ENCODE measurements at places on chromosomes 1 and 21.

- DNase-seq = peak; percentile 19
These were observed 17.3 kb upstream of the MIIP start for GRCh38 chr1:12001996-12002493.

- DNase-seq = no peak
These were observed 64.5 kb downstream of the NPHP4 start for GRCh38 chr1:5927506-5928370.

GRCh38 chr1:23422241-23422877 is 2.2 kb downstream of the TCEA3 start:
- peak; percentile 83 for DNase-seq

GRCh38 chr21:44836666-44837471 is 19.0 kb upstream of the SUMO3 start:
- peak; percentile 25 for DNase-seq

GRCh38 chr1:44714532-44714931 is 16.4 kb downstream of the RNU5D-1 start:
- DNase-seq = no peak

GRCh38 chr1:66415281-66415680 is 118.7 kb upstream of the SGIP1 start:
- DNase-seq = no peak

- peak; percentile 86 for DNase-seq
These were observed 24.3 kb upstream of the GRHL3 start for GRCh38 chr1:24294716-24295371.

- peak; percentile 73 for DNase-seq
These were observed 29.4 kb upstream of the RBM15 start for GRCh38 chr1:110309767-110310166.

- DNase-seq = no peak
These were observed 20.9 kb upstream of the NCMAP start for GRCh38 chr1:24535021-24535424.

GRCh38 chr1:26748351-26748750 is 39.4 kb upstream of the PIGV start:
- DNase-seq = no peak

DNA sequence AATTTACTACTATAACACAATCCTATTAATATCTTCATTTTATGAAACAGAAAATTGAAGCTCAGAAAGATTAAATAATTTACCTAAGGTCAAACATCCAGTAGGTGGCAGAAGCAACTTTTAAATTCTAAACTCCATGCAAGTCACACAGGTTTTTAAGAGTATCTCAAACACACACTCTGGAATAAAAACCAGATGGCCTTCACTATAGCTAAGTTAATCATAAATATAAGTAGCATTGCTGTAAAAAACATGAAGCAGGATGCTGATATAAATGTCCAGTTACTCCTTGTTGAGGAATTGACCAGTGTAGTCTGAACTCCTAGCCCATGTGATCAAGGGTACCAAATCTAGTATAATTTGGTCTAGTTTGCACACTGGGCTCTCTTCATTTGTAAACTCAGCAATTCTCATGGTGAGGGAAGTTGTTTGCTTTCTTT is 9.4 kb upstream of the FMO3 start:
- DNase-seq = peak; percentile 85

GRCh38 chr1:22248746-22249145 is 105.8 kb upstream of the WNT4 start:
- no peak for DNase-seq

GRCh38 chr1:165212229-165212628 is 144.3 kb downstream of the LMX1A start:
- DNase-seq = no peak

GRCh38 chr21:16047904-16048303 is 318.1 kb downstream of the USP25 start:
- peak; percentile 41 for DNase-seq

- DNase-seq = no peak
These were observed 368.5 kb downstream of the RPS6KC1 start for GRCh38 chr1:213419401-213420030.

GRCh38 chr1:115284209-115284608 is 53.8 kb downstream of the NGF start:
- DNase-seq = peak; percentile 52

GRCh38 chr1:32380057-32380456 is 14.2 kb downstream of the BSDC1 start:
- no peak for DNase-seq

- DNase-seq = no peak
These were observed 74.4 kb downstream of the RWDD3 start for GRCh38 chr1:95308276-95309030.

DNA sequence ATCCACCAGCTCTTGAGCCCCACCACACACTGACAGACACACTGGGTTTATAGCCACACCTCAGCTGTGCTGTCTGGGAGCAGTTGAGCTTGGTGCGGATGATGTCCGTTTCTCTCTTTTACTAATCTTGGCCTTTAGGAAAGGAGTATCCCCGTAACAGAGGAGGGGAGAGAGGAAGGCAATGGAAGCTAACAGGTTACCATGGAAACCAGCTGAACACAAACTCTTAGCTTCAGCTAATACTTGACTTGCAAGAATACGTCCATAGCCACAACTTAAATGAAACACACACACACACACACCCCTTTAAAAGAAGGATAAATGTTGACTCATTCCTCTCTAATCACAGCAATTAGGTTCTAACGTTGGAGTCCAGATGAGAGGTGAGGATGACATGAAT is 28.0 kb upstream of the LRRN2 start:
- DNase-seq = no peak
